SJCRH30 (cell line): ENCODE measurements at places on chromosomes 7 and 10.
A peak's percentile ranks its signal among the peaks of the same experiment; 100 is the strongest.

GRCh38 chr10:29710128-29710527 is 75.4 kb upstream of the SVIL start:
- DNase-seq = no peak

GRCh38 chr7:25098096-25099046 is 26.7 kb downstream of the CYCS start:
- DNase-seq = peak; percentile 82

DNA sequence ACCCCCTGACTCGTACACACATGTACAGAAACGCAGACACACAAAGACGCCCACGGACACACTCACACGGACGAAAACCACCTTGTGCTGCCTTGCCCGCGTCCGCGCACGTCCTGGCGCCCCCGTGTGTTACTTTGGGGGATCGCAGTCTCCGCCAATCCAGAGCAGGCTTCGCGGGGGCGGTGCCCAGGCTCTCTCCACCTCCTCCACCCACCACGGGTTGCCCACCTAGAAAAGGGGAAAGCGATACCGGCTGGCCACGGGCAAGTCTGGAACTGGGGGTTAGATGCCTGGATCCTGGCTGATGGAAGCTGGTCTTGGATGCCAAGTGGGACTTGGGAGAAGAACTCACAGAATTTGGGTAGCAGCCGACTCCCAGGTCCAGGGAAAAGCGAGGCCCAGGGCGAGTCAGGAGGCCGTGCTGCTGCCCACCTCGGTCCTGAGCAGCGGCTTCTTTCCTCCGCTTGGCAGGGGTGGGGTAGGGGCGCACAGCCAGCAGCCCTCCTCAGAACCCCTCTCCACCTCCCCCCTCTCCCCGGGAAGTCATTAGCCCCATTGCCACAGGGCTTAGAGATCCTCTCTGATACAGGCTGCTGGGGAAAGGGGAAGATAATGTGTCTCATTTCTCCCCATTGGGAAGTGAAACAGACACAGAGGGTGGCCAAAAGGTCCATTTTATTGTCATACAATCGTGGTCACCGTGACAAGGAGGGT is 4.6 kb upstream of the VGF start:
- DNase-seq = peak; percentile 65

GRCh38 chr10:16779384-16779915 is 37.8 kb downstream of the RSU1 start:
- DNase-seq = no peak
